HTR-8/SVneo (cell line): ENCODE measurements at places on chromosomes 7 and 10.

DNA sequence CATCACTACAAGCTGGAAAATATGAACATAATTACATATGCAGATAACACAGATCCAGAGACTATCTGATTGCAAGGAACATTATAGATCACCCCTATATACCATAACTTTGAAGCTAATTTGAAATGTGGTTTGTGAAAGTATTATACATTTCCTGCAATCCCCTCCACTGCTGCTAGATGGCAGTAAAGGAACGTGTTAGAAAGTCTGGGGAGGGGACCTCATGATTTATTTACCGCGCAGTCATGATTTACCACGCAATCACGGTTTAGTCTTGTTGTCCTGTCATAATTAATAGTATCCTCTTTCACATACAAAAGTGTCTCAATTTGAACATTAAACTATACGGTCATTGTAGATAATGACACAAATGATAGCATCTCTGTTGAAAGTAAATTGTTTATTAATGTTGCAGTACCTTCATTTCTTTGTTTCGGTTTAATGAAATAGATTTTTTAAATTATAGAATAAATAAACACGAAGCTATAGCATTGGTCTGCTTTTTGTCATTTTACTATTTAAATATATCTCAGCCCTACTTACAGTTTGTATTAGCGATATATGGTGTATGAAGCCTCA, 145.3 kb upstream of the PRSS1 start:
- DNase-seq, result peak; percentile 39

- no peak for DNase-seq
These were observed 461.1 kb downstream of the ZNF33B start for GRCh38 chr10:42177077-42177792.

- no peak for DNase-seq
These were observed 30.2 kb upstream of the C10orf53 start for GRCh38 chr10:49649294-49649693.

GRCh38 chr7:130982160-130982638, 248.2 kb upstream of the KLF14 start:
- peak; percentile 38 for DNase-seq

GRCh38 chr10:87816898-87817608, 973 bp downstream of the ATAD1 start:
- no peak for DNase-seq

- no peak for DNase-seq
These were observed 12.1 kb downstream of the DOCK1 start for GRCh38 chr10:126917375-126917774.

GRCh38 chr7:44978511-44979366, at the start of gene MYO1G:
MYO1G (minus strand) TSS chr7:44979015; CDS start chr7:44978961, 54 bp downstream.
- no peak for DNase-seq

GRCh38 chr10:18479502-18479901, 171.9 kb downstream of the NSUN6 start:
- DNase-seq, result no peak

- DNase-seq, result no peak
These were observed 32.6 kb downstream of the DKK1 start for GRCh38 chr10:52346394-52347326.

DNA sequence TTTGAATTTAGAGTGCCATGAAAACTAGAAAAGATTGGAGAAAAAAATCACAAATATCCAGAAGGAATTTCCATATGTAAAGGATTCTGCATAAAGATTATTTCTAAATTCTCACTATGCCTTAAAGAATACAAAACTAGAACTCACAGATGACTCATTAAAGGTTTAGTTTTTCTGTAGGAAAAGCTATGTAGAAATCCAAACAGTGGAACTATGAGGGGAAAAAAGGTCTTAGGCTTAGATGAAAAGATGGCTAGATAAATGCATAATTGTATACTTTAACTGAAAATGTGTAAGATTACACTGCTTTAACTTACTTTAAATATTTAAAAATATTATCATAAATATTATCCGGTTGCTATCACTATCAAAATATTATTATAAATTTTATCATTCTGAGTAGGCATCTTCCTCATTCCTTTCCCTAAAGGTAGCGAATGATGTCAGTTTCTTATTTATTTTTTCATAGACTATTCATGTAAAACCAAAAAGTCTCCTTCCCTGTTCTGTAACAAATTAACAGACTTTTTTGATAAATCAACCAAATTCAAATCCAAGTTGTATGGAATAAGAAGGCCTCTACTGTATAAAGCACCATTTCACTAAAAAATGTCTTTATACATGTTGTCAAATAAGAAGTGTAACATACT, 69.1 kb upstream of the COMTD1 start:
- DNase-seq, result no peak

DNA sequence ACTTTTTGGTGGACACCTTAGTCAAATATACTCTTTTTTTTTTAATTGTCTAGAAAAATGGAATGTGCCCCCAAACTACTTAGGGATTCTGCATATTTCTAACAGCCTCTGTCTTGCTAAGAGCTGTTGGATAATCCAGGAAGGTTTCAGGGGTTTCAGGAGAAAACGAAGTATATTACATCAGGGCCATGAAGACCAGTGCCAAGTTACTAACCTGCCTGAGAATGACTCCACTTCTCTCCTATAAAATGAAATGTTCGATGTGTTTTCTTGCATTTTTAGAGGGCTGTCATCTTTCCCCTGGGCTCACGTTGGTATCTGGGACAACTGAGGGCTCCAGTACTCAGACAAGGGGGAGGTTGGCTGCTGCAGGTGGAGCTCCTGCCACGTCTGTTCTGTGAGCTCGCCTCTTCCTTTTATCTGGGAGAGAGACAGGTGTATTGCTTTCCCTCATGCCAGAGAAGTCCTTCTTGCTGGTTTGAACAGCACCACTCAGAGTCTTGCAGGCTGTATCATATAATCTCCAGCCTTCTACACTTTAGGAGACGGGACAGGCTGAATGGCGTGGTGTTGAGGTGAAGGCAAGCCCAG, 71.3 kb downstream of the CAMK1D start:
- no peak for DNase-seq

DNA sequence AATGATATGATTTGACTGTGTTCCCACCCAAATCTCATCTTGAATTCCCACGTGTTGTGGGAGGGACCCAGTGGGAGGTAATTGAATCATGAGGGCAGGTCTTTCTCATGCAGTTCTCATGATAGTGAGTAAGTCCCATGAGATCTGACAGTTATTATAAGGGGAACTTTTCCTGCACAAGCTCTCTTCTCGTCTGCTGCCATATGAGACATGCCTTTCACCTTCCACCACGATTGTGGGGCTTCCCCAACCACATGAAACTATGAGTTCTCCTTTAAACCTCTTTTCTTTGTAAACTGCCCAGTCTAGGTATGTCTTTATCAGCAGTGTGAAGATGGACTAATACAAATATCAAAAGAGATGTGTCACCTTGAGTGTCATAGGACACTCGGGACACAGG, 502.7 kb upstream of the PODXL start:
- DNase-seq, result no peak

GRCh38 chr7:37945336-37945735, 24.9 kb downstream of the EPDR1 start:
- DNase-seq, result no peak

DNA sequence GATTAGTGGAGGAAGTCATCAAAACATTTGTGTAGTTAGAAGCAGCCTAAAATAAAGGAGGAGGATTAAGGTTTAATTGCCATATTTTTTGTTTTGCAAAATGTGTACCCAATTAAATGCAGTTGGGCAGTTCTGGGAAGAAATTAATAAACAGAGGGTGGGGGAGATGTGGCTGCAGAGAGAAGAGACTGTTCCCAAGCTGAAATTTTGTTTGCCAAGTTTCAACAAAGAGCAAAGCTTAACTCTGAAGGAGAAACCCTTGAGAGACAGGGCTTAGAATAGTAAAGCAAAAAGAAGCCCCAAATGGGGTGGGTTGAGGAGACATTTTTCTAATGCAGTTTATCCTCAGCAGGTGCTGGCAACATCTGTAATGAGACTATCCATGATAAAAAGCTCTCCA, 298.0 kb upstream of the NRP1 start:
- no peak for DNase-seq

- DNase-seq, result peak; percentile 54
These were observed 5.8 kb upstream of the PRTFDC1 start for GRCh38 chr10:24958091-24958720.

GRCh38 chr10:1255600-1256431, 199.6 kb downstream of the WDR37 start:
- no peak for DNase-seq

DNA sequence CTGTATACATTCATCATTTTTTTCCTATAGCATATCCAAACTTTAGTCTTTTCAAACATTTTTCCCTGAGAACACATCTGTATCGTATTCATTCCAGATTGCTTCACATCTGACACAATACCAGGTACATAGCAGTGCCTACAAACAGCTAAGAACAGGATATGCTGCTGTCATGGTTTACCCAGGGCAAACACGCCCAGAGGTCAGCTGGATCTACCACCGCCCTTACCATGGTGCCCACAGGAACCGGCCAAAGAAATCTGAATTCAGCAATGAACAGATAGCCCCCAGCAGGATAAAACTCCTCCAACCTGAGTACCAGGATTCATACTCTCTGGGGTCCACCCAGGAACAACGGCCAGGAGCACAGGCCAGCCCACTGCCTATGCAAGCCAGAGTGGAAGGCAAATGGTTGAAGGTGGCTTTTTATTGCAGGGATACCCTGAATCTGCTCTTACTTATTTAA, 43.0 kb downstream of the TNS3 start:
- DNase-seq, result no peak

GRCh38 chr7:44294325-44295069, 30.9 kb downstream of the CAMK2B start:
- DNase-seq, result no peak

DNA sequence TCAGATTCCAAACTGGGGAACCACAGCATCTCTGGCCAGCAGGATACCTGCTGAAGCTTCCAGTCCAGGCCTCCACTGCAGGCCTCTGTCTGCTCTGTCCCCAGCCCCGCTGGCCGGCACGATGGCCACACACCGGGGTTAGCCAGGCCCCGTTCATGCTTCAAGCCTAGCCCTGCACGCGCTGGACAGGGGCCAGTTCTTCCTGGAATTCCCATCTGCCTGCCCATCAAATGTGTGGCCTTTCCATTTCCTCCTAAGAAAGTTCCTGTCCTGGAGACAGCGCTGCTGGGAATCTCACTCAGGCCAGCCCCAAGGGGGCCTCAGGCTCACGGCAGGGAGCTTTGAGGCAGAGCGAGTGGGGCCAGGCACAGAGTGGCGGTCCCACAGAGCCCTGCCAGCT, 18.0 kb downstream of the SH2B2 start:
- no peak for DNase-seq

DNA sequence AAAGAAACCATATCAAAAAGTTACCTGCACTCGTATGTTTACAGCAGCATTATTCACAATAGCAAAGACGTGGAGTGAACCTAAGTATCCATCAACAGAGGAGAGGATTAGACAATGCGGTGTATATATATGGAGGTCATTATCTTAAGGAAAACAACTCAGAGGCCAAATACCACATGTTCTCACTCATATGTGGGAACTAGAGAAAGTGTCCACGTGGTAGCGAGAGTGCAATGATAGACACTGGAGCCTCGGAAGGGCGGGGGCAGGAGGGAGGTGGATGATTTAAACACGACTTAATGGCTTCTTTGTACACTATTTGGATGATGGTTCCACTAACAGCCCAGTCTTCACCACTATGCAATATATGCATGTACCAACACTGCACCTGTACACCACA, 40.1 kb upstream of the RNF32 start:
- no peak for DNase-seq

- DNase-seq, result no peak
These were observed 36.6 kb downstream of the PRKAG2 start for GRCh38 chr7:151840088-151840910.

GRCh38 chr10:127880557-127880956, 12.2 kb downstream of the CLRN3 start:
- no peak for DNase-seq

GRCh38 chr10:68296843-68297663, 34.8 kb upstream of the HNRNPH3 start:
- DNase-seq, result no peak

GRCh38 chr7:118175740-118176139, 8.2 kb upstream of the LSM8 start:
- no peak for DNase-seq

DNA sequence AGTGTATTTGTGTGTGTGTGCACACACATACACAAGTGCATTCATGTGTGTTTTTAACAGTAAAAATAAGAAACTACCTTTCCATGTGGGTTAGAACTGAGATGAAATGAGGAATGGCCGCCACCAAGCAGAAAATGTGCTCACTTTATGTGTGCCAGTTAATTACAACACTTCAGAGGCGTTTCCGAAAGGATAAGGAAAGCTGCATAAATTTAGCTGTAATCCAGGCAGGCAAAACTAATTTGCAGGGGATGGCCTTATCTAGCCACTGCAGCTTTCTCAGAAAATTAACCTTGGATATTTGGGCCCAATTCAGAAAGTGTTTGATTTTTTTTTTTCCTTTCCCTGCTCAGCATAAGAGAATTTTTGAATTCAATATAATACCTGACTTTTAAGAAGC, 328.8 kb upstream of the PHF14 start:
- no peak for DNase-seq

GRCh38 chr7:35826751-35827150, 25.9 kb downstream of the SEPTIN7 start:
- DNase-seq, result no peak

GRCh38 chr10:35322636-35323035, 13.7 kb upstream of the CCNY start:
- no peak for DNase-seq

- no peak for DNase-seq
These were observed 38.3 kb upstream of the VCL start for GRCh38 chr10:73959484-73960243.

GRCh38 chr7:155589001-155589980, 42.9 kb upstream of the CNPY1 start:
- DNase-seq, result no peak

- no peak for DNase-seq
These were observed 87.1 kb downstream of the FZD1 start for GRCh38 chr7:91351374-91351773.

GRCh38 chr10:13712476-13712836, 125.7 kb downstream of the PRPF18 start:
- no peak for DNase-seq
